ENCODE measurements at places on chromosomes 3 and 15.

DNA sequence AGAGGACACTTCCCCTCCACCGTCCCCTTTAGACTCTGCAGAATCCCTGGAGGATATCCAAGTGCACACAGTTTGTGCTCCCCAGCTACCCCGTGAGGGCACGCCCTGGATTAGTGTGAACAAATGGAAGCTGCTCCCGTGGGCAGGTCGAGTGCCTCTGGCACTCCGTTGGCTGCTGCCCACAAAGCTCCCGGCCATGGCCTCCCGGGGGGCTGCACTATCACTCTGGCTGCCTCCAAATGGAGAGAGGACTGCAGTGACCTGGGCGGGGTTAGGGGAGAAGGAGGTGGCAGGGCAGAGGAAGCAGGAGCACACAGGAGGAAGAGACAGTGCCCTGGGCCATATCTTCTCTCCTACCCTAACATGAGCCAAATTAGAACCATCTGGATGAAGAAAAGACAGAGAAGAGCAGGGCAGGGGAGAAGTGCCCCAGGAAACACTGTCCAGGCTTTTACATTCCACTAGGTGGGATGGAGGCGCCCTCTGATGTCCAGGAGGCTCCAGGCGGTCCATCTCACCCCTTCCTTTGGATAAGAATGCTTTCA lies 29.4 kb upstream of the ACAD9 start:
- no peak for DNase-seq

GRCh38 chr3:149307435-149307783 lies 26.0 kb downstream of the TM4SF18 start:
- no peak for DNase-seq

GRCh38 chr15:80915472-80915871 lies 74.1 kb downstream of the MESD start:
- peak; percentile 82 for DNase-seq

- no peak for DNase-seq
Observed at GRCh38 chr3:133412183-133413132, 12.6 kb downstream of the BFSP2 start.

DNA sequence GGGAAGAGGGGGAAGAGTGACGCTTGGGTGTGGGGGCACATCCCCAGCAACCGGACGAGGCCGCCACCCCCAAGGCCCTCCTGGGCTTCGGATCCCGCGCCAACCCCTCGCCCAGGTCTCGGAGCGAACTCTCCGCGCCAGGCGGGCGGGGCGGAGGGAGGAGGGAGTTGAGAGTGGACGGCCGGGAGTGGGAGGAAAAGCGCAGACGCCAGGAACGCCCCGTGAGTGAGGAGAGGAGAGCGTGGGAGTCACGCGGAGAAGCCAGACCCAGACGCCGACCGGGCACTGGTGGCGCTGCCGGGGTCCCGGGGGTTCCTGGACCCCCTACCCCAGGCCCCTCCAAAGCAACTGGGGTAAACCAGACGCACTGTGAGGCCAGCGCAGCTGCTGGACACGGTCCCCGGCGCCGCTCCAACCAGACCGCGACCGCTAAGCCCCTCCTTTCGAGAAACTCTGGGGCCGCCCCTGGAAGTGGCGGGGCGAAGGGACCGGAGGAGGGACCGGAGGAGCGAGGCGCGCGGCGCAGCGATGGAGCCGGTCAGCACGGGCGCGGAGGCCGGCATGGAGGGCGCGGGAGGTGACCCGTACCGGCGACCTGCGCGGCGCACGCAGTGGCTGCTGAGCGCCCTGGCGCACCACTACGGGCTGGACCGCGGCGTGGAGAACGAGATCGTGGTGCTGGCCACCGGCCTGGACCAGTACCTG lies at the start of gene EFCC1:
Gene EFCC1 (plus strand): TSS at position 204 of the 705 bp plus-strand sequence. CDS start 325 bp downstream, at position 529.
- DNase-seq = no peak

DNA sequence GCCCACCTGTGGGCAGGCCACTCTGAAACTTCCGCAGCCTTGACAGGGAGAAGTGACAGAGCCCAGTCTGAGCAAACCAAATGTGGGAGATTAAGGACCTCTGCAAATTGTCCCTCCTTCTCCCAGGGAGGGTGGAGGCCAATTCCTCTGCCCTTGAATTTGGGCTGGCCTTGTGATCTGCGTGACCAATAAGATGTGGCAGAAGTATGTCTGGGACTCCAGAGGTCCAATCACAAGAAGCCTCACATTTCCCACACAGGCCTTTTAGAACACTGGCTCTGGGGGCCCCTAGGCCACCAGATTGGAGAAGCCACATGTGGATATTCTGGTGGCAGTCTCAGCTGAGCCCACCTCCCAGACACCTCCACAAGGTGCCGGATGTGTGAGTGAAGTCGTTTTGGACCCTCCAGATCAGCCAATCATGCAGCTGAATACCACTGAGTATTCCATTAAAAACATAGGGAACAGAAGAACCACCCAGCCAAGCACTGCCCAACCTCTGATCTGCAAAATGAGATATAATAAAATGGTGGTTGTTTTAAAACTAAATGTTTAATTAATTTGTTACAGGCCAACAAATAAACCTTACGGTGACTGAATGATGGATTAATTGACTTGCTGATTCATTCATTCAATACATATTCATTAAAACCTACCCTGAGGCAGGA lies 150.3 kb downstream of the NUP210 start:
- DNase-seq = no peak

GRCh38 chr3:119173325-119173724 lies at the start of gene UPK1B:
Gene UPK1B (plus strand): TSS chr3:119173598. CDS start chr3:119186742, 13,144 bp downstream.
- DNase-seq = peak; percentile 74
